ENCODE measurements at places on chromosomes 3 and 15.

- no peak for DNase-seq
Measured at GRCh38 chr15:82946155-82946701, 6.3 kb downstream of the HOMER2 start.

GRCh38 chr15:60822403-60822802 lies 343.5 kb upstream of the ICE2 start:
- DNase-seq, result no peak

DNA sequence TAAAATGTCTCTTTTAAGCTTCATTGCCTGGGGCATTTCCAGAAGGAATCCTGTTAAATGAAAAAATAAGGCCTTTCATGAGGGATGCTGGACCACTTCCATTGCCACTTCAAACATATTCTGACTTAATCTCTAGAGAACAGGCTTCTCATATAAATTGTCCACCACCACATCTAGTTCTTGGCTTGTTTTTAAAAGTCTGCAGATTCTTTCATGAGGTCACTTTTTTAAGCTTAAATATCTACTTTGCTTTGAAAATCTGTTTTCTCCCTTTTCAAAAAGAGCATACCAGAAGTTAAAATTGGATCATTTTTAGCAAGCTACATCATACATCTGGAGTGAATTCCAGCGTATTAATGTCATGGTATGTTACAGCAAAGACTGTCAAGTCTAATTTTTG lies 131.6 kb downstream of the C3orf70 start:
- DNase-seq, result no peak

- no peak for DNase-seq
Measured at GRCh38 chr15:56968821-56969220, 50.4 kb downstream of the TCF12 start.

DNA sequence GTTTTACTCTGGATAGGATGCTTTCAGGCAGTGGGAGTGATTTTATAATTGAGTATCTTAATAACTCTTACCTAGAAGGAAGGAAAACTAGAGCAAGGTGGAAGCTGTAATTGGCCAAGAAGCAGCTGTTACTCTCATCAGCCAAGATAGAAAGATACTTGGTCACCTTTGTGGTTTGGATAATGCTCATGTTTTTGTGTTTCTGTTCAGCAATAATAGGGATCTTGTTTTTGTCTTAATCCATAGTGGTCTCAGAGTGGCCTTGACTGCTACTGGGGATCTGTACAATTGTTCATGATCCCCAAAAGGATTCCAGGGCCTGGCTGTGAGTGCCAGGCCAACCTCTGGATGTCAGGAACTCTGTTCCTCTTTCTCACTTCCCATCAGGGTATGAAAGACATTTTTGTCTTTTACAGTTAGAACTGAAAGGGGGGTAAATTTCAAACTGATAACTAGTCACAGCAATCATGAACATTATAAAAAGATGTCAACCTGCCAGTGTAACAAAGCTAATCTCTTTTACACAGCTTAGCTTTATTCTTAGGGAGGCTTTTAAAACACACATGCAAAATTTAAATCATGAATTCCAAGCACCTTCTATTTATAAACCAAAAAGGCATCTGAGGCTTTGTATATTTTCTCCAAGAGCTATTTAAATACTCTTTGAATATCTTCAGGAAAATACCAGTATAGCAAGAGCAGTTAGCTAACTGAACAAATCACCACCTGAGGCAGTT lies 6.0 kb downstream of the UBL7 start:
- DNase-seq, result no peak

DNA sequence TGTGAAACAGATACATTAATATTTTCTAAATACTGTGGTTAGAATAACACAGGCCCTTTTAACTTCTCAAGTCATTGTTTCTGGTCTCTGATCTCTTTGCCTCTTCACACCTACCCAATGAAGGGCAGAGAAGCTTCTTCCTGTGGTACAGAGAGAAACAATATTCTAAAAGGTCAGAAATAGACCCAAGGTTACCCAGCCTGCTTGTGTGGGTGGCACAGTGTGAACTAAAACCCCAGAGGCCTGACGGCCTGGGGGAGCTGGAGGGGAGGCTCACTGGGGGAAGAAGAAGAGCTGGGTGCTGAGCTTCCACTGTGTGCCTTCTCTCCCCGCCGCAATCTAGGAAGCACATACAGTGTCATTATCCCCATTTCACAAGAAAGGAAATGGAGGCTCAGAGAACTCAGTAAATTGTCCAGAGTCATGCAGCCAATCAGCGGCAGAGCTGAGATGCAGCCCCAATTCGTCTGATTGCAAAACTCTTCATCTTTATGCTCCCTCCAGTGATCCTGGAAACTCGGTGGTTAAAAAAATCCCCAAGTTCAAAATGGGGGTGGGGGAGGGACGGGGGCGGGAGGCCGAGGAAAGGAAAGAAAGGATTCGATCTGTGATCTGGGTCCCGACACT lies 64.1 kb upstream of the HEG1 start:
- no peak for DNase-seq
